Diencephalon (tissue), 1 donor: ENCODE measurements at places on chromosomes 4 and X. TPM values are rescaled to one million over a fixed set of nuclear protein-coding genes. Genes with fewer than 3 reads are reported as not detected.

TCP11X2 gene
- 1.8 TPM for total RNA-seq

TLR6 gene
- 4.6 TPM for total RNA-seq

CHRDL1 gene
- 5.5 TPM for total RNA-seq

POF1B gene
- 0.23 TPM for total RNA-seq

RAI2 gene
- total RNA-seq: 2.8 TPM

SPANXN5 gene
- total RNA-seq: not detected

RAB33B gene
- 38.5 TPM for total RNA-seq

MTM1 gene
- total RNA-seq: 17.8 TPM

KIAA1210 gene
- under 0.01 TPM for total RNA-seq

BANK1 gene
- 0.23 TPM for total RNA-seq

BEX4 gene
- 126 TPM for total RNA-seq

MAGEA12 gene
- not detected for total RNA-seq

TLR10 gene
- 4.2 TPM for total RNA-seq

C4orf46 gene
- 22.4 TPM for total RNA-seq

EMCN gene
- total RNA-seq: 3.7 TPM

YY2 gene
- 1.4 TPM for total RNA-seq

IKBKG gene
- total RNA-seq: 6.0 TPM

ZCCHC18 gene
- 15.5 TPM for total RNA-seq

SHROOM3 gene
- total RNA-seq: 10.6 TPM

GPAT3 gene
- total RNA-seq: 1.2 TPM

FNIP2 gene
- 53.5 TPM for total RNA-seq

CFP gene
- 1.4 TPM for total RNA-seq

TGIF2LX gene
- total RNA-seq: not detected

SSR4 gene
- total RNA-seq: 80.5 TPM

ZIC3 gene
- total RNA-seq: 9.5 TPM

HSFX4 gene
- not detected for total RNA-seq

HHIP gene
- total RNA-seq: 5.1 TPM

VCX3B gene
- total RNA-seq: not detected

PPEF1 gene
- total RNA-seq: 2.3 TPM

CD38 gene
- total RNA-seq: 8.1 TPM

IQSEC2 gene
- 11.1 TPM for total RNA-seq

TRIM61 gene
- total RNA-seq: 3.2 TPM

SHISA3 gene
- total RNA-seq: 2.1 TPM

CD40LG gene
- total RNA-seq: not detected

TMEM131L gene
- total RNA-seq: 27.0 TPM

C1QTNF7 gene
- total RNA-seq: 0.69 TPM

LRCH2 gene
- total RNA-seq: 40.6 TPM

MAGEC3 gene
- 0.23 TPM for total RNA-seq

HSFX3 gene
- total RNA-seq: not detected

BTK gene
- 2.1 TPM for total RNA-seq

NAA11 gene
- total RNA-seq: not detected

GYG2 gene
- 17.8 TPM for total RNA-seq
